Stimulated activated CD4-positive, alpha-beta T cell treated with anti-CD3 and anti-CD28 coated beads, Interleukin-12 subunit alpha, Interleukin-12 subunit beta, amount 100 ng/mL, for 24 hours (primary cell): ENCODE measurements at places on chromosomes 2 and 18.

DNA sequence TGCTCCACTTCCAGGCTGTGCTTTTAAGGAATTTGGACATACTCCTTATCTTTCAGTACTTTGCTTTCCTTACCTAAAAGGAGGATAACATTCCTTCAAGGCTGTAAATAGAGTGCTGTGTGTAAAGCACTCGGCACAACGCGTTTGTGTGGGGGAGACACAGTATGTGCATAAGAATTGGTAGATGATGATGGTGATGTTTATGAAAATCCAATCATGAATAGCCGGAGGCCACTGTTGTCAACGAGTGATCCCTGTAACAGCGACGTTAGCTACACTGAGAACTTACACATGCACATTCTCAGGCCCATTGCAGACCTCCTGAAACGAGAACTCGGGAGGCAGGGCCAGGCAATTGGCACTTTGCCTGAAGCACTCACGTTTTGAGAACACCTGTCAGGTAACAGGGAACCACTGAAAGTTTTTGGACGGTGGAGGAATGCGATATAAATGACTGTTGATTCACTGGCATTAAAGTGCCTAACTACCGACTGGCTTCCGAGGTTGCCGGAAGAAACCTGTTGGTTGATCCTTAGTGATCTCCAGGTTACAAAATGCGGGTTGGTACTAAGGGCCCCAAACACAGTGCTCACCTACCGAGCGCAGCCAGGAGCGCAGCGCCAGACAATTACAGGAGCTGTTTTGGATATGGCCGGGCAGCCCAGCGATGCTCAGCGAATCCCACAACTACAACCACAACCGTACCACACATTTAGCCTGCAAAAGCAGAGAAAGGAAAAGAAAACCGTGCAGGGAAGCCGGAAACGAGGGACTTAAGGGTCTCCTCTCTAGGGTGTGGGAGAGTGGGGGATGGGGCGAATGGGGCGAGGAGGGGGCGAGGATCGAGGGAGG, 1.0 kb upstream of the MAP4K4 start:
- DNase-seq = no peak

- DNase-seq = no peak
Observed at GRCh38 chr2:232999354-232999753, 13.7 kb downstream of the NGEF start.

DNA sequence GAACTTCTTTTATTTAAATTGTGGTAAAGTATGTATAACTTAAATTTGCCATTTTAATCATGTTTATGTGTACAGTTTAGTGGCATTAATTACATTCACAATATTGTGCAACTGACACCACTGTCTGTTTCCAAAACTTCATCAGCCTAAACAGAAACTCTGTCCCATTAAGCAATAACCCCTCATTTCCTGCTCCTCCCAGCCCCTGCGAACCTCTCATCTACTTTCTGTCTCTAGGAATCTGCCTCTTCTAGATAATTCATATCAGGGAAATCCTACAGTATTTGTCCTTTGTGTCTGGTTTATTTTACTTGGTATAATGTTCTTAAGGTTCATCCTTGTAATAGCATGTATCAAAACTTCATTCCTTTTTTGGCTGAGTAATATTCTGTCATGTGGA, 75.1 kb downstream of the BOLA3 start:
- DNase-seq = no peak

DNA sequence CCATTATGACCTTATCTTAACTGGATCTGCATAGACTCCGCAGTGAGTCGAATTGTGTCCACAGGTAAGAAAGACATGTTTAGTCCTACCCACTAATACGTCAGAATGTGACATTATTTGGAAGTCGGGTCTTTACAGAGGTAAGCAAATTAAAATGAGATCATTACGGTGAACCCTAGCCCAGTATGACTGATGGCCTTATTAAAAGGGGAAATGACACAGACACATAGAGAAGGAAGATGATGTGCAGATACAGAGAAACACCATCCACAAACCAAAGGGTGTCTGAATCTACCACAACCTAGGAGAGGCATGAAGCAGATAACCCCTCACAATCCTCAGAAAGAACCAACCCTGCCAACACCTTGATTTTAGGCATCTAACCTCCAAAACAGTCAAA, 135.6 kb downstream of the GALNT1 start:
- DNase-seq = no peak

DNA sequence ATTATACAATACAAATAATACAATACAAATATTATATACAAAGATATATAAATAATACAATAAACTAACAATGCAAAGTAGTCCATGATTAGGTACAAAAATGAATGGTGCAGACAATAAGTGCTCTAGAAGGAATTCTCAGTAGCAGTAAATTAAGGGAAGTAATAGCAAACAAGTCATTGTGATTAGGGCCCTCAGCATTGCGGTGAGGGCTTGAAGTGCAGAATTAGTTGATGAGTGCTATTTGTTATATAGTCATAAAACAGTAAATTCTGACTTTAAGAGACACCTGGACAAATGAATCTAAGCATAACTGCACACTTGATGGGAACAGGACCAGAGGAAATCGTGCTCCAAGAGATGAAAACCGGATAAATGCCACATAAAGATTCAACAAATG, 74.9 kb downstream of the ANKRD44 start:
- DNase-seq = no peak

DNA sequence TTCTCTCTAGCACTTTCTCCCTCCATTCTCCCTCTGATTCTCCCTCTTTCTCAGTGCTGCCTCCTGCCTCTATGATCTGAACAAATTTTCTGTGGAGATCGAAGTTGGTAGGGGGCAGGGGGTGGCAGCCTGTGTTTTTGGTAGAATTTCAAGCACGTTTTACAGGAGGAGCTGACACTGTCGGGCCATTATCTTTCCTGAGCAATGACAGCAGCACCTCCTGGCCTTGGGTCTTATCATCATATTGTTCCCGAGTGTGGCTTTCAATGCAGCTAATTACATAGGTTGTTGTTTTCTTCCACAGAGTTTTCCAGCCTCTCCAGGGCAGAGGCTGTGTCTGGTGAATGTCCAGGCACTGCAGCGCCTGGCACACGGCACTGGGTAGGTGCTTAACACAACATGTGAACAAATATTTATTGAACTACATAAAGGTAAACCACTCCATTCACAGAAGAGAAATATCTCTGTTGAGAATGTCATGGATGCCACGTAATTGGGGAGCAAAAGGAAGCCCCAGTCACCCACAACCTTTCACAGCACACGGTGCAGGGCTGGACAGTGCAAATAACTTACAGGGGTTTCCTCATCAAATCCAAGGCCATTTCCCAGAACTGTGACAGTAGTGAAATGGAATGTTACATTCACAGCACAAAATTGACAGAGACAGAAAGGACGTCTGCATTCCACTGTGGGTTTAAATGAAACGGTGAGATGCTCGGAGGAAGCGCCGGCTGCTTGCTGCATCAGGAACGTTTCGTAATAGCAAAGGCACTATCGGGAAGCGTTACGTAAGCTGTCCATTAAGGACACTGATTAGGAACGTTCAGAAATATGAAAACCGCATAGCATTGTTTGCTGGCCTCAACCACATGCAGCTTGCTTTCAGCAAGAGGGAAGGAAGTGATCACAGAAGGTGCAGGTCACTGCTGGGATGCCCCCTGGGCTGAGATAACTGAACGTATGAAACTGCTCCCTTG, 6.5 kb upstream of the KCNG2 start:
- DNase-seq = no peak

DNA sequence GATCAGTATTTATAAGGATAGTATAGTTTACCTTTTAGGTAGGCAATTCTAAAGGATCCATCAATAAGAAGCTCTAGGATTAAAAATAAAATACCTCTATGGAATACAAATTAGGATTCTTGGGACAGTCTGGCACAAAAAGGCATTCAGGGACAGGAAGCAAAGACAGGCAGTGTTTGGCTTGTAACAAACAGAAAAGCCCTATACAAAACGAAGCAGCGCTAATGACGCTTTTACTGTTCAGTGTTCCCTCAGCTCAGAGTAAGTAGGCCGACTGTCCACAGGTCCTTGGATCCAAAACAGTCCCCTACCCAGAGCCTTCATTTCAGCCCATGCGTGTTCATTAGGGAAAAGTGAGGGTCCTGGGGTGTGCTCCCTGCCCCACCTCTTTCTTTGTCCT, 236.3 kb downstream of the AGPS start:
- no peak for DNase-seq

DNA sequence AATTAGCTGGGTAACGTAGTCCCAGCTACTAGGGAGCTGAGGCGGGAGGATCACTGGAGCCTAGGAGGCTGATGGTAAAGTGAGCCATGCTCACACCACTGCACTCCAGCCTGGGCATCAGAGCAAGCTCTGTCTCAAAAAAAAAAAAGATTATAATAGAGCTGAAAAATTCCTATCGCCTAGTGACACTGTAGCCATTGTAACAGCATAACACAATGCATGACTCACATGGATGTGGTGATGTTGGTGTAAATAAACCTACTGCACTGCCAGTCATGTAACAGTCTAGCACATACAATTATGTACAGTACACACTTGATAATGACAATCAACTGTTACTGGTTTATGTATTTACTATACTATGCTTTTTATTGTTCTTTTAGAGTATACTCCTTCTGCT, 39.6 kb downstream of the MGAT4A start:
- no peak for DNase-seq

GRCh38 chr2:63023444-63023843, 27.2 kb upstream of the OTX1 start:
- DNase-seq = no peak

- no peak for DNase-seq
Observed at GRCh38 chr2:45839508-45840251, 188.2 kb downstream of the PRKCE start.

- no peak for DNase-seq
Observed at GRCh38 chr2:238796223-238796885, 51.5 kb upstream of the TWIST2 start.

DNA sequence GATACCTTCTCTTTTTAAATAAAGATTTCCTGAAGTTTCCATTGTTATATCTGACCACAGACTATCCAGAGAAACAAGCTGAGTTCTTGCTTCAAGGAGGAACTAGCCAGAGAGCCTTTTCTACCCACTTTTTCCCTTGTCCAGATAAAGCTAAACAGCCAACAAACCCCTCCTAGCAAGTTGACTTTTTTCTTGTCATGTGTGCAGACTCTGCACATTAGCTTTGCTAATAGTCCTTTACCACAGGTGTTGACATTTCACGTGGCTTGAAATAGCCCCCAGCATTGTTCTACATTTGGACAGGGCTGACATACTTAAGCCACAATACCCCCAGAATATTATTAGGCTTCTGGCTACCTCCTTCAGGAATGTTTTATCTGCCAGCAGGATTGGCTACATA, 40.7 kb downstream of the PCBP1 start:
- DNase-seq = no peak

- DNase-seq = no peak
Observed at GRCh38 chr2:12231288-12231687, 484.9 kb downstream of the LPIN1 start.
